ENCODE measurements at places on chromosomes 2 and 18.

GRCh38 chr2:1620081-1620480, 124.2 kb downstream of the PXDN start:
- no peak for DNase-seq

DNA sequence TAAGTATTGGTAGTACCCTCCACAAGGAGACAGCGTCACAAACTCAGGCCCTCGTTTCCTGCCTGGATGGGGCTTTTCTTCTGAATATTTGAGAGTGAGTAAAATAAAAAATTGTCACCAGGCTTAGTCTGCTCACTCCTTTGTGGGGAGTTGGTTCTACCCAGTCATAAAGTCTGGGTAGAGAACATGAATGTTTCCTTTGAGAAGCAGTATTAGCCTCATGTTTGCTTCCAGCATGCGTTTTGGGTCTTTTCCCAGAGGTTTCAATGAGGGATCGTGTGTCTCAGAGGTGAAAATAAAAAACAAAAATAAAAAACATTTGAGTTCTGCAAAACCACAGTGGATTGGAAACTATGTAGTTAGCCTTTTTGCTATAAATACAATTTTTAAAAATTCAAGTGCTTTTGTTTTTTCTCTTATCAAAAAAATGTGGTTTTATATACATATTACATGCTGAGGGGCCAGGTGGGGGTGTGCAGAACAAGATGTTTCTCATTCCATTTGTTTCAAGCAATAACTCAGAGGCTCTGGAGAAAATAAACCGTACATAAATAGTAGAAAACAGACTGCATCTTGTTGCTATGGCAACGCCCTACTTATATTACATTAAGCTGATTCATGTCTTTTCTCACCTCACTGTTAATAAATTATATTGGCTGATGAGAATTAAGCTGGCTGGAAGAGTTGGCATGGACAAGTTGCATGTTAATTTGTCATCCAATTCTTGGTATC, 225.4 kb upstream of the FBXO11 start:
- no peak for DNase-seq

DNA sequence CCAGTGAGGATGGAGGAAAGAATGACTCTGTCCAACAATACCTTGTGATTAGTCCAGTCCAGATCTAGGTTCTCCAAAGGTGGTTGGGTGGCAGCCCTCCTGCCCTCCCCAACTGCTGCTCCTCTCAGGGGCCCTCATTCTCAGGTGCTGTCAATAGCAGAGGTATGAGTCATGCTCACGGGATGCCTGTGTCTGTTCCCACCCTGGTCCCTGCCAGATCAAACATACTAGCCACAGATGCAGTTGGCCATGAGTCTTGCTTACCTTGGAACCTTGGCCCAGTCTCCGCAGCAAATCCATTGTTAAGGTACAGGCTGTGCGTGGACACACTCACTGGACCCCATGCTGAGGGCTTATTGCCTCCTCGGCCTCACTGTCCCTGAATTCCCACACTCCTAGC, 24.9 kb upstream of the RPIA start:
- peak; percentile 49 for DNase-seq

DNA sequence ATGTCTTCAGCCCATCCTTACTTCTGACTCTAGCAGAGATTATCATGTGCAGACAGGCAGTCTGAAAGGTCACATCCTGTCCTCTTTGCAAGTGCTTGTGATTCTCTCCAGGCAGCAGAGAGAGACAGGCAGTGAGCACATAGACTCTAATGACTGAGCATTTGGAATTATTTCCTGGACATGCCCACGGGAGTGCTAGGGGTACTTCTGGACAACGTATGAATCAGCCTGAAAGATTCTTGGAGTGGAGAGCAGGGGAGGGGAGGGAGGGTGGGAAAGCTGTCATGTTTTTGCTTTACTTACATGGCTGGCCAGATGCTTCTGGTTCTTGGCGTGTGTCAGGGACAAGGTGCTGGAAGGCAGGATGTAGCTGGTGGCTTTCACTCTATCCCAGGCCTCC, 150.6 kb downstream of the RIF1 start:
- DNase-seq = no peak

DNA sequence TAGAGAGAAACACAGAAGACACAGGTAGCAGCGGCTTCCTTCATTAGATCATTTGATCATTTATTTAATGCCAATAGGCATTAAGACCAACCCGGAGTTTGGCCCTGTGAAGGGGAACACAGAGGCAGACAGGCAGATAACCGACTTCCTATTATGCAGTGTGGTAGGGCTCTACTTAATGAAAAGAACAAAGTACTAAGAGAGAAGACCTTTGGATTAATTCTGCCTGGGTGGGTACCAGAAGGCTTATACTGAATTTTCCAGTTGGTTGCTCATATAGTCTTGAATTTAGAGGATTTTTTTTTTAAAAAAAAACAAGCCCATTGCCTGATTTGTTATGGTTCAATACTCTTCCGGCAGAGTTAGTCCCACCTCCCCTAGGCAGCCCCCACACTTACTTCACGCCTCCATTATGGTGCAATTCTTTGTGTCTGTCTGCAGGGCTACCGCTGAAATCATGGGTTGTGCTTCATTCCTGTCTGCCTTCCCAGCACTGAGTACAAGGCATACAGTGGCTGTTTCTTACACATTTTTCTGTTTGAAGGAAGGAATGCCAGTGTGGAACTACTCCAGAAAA, 244.3 kb upstream of the APCDD1 start:
- DNase-seq = peak; percentile 16

DNA sequence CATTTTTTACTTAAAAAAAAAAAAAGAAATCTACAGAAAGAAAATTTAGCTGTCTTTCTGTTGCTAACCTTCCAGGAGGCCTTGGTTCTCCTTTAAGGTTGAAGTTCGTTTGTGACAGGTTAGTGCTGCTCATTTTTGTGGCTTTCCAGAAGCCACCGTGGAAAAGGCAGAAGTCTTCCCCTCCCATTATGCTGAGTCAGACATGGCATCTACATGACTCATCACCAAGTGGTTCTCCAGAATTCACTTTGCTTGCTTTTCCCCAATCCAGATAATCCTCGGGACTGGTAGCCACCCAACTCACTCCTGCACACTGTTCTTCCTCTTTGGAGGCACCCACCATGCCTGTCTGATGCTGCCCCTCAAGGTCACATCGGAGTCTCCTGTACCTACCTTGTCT, 228.7 kb downstream of the PIK3C3 start:
- peak; percentile 61 for DNase-seq

- no peak for DNase-seq
Measured at GRCh38 chr2:44531289-44531688, 169.5 kb downstream of the CAMKMT start.

DNA sequence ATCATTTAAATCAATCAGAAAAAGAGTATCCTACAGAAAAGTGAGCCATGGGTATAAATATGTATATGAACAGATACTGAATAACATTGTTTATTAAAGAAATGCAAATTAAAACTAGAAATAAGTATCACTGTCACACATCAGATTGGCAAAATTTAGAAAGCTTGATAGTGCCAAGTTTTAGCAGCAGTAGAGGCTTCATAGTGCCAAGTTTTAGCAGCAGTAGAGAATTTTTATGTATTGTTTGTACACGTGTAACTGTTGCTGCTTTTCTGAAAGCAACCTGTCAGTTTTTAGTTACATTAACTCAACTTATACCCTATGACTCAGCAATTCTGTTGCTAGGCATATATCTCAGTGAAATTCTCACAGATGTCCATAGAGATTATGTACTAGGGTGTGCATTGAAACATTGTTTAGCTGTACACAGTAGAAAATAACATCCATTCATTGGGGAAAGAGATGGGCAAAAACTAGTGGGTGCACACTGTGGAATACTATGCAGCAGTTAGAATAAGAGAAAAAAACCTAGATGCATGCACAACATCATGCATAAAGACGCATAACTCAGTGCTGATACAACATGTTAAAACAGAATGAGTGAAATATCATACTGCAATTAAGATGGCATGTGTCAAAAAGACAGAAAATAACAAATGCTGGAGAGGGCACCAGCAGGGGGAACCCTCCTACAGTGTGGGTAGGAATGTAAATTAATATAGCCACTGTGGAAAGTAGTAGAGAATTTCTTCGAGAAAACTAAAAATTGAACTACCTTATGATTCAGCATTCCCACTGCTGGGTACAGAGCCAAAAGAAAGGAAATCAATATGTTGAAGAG, 294.5 kb upstream of the NT5C1B start:
- DNase-seq = peak; percentile 17

DNA sequence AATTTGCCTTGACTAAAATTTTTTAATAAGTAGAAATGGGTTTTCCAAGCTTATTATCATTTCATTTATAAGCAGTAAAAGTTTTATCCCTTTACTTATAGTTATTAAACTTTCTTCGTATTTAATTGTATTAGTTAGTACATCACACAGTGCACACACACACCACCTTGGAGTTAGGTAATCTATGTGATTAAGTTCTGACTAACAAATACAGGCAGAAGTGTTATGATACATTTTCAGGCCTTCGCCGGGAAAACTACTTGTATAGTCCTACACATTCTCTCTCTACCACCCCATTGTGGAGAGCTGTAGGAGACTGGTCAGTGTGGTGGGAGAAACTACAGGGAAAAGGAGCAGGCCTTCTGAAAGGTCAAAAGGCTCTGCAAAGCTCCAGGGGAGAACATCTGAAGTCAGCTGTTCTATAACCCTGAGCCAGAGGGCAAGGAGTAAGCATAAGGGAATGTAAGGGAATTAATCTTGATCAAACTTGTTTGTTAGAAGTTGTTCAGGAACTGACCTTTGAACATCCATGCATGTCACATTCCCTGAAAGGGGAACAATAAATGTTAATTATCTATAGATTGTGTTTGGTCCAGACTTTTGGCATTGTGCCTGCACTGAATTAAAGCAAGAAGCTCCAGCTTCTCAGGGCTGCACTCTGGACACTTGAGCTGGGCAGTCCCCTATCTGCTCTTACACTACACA, 231.7 kb downstream of the FSIP2 start:
- no peak for DNase-seq

- DNase-seq = no peak
Measured at GRCh38 chr2:180607514-180608049, 372.8 kb upstream of the UBE2E3 start.

- no peak for DNase-seq
Measured at GRCh38 chr2:144475569-144476275, 44.2 kb downstream of the ZEB2 start.

DNA sequence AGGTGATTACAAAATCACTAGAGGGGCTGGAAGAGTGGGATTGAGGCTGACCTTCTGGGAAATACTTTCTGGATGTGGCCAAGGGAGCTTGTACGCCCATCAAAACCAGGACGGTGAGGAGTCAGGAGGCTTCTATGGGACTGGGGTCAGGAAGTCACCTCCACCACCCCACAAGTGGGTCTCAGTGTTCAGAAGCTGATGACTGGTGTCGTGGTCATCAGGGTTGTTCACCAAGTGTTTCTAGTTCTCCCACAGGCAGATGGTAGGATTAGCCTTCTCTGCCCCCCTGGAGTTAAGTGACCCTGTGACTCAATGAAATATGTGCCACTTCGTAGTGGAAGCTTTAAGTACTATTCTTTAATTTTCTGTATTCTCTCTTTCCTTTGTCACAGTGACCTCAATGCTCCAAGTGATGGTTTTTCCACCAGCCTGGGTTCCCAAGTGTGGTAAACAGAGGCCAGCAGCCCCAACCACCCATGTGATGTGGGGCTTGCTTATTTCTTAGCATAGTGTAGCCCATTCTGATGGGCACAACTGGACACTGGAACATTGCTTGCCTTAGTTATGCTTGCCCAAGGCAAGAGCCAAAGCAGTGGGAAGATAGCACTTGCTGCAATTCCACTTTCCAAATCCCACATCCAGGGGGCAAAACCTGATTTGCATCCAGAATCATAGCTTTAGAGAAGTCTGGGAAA, 258.8 kb downstream of the CYP26B1 start:
- DNase-seq = no peak

DNA sequence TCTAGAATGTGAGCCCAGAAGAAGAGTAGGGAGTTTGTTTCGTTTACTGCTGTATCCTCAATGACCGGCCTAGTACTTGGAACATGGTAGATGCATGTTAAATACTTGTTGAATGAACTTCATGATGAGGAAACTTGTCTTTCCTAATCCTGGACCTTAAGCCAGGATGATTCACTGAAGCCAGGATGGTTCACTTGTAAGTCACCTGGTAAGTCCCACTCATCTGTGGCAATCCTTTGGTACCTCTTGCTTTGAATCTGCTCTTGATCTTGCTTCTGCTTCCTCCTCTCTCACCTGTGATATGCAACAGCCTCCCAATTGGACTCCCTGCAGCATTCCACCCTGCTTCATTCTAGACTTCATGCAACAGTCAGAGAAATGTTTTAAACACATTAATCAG, 43.6 kb downstream of the QPCT start:
- DNase-seq = no peak

DNA sequence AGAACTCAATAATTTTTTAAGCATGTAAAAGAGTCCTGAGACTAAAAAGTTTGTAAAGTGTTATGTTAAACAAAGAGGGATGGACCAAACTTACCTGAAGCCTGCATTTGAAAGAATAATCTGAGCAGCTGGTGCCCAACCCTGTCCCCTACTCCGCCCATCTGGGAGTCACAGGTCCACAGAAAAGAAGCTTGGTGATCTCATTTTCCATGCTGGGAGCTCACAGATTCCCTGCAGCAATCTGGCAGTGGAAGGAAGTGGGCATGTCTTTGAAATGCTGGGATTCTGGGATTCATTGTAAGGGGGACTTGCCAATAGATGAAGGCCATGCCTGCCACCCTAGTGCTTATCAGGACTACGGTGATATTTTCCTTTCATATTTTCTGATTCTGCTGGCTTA, 17.9 kb downstream of the CDH2 start:
- DNase-seq = peak; percentile 65

All from mesendoderm (in vitro differentiated cells).